T-helper 22 cell (primary cell): ENCODE measurements at places on chromosomes 7 and 10.

GRCh38 chr10:93392121-93392520 lies 90.0 kb downstream of the MYOF start:
- DNase-seq: no peak

DNA sequence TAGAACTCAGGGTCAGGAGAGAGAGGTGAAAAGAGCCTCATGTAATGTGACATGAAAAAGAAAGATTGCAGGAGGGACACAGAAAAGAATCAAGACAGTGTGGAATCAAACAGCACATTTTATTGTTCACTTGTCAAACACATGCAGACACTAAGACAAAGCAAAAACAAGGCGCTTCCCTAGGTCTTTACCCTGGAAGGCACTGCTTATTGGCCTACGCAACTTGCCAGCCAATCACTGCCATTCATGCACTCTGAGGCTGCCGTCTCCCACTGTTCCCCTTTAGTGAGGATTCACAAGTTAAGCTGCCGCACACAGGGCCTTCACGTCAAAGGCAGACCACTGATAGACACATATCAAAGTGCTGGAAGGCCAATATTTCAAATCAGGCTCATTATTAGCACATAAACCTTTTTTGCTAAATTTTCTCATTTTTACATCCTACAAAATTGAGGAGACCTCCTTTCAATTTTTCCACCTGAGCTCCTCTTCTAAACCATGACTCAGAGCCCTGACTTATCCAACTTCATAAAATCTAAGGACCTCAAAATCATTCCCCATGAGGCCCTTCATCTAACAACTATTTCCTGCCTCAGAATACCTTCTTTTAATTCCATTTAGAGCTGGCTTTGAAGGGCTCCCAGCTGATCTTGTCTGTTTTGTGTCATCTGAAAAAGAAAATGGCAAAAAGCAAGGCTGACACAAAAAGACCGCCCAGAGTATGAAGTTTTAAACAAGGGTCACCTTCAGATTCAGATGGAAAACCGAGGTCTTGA lies 149.4 kb downstream of the CHCHD3 start:
- DNase-seq: no peak

GRCh38 chr10:23516530-23516929 lies 77.7 kb downstream of the OTUD1 start:
- DNase-seq: no peak

DNA sequence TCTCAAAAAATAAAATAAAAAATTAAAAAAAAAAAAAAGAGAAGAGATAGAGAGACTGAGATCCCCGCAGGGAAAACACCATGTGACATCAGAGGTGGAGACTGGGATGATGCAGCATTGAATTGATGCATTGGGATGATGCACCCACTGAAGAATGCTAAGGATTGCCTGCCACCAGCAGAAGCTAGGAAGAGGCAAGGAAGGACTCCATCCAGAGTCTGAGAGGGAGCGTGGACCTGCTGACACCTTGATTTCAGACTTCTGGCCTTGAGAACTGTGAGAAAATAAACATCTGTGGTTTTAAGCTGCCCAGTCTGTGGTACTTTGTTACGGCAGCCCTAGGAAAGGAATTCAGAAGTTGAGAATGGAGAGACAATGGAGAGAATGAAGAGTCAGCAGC lies 89.8 kb upstream of the PRPS1L1 start:
- no peak for DNase-seq

GRCh38 chr7:8114175-8114574 lies 145.6 kb downstream of the GLCCI1 start:
- no peak for DNase-seq

DNA sequence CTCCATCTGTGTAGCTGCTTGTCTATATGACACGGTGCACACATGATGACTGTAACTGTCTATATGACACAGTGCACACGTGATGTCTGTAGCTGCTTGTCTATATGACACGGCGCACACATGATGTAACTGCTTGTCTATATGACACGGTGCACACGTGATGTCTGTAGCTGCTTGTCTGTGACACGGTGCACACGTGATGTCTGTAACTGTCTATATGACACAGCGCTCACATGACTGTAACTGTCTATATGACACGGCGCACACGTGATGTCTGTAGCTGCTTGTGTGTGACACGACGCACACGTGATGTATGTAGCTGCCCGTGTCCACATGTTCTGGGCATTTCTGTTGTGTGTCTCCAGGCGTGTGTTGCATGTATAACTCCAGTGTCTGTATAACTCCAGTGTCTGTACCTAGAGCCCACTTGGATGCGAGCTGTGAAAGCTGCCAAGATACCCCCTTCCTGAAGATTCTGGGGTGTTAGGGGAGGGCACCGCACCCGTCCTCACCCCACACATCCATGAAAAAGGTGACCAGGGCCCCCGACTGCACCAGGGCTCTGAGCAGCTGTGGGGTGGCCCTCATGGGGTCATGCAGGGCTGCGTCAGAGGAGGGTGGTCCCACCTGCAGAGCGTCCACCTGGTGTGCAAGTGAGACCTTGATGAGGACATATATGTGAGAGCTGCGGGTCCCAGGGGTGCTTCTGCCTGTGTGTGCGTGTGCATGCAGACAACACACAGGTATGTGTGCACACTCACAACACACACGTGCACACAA lies 137.9 kb downstream of the ELFN1 start:
- no peak for DNase-seq

GRCh38 chr10:129883029-129883428 lies 81.0 kb downstream of the EBF3 start:
- no peak for DNase-seq

DNA sequence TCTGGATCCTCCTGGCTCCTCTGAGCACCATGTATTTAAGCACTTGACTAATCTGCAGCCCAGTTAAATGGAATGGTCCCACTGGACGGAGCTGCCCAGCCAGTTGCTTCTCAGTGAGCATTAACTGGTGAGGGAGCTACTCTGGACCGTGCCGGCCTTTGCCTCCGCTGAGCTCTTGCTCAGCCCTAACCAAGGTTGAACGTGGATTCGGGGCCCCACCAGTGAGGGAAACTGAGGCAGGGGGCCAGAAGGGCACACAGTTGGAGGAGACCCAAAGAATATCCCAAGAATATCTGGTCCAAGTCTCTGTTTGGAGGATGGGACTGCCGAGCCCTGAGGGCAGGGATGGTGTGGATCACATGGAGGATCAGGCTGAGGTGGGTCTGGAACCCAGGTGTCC lies 13.7 kb downstream of the ADCYAP1R1 start:
- no peak for DNase-seq

GRCh38 chr10:103659674-103660363 lies 166.3 kb downstream of the NEURL1 start:
- DNase-seq: no peak

DNA sequence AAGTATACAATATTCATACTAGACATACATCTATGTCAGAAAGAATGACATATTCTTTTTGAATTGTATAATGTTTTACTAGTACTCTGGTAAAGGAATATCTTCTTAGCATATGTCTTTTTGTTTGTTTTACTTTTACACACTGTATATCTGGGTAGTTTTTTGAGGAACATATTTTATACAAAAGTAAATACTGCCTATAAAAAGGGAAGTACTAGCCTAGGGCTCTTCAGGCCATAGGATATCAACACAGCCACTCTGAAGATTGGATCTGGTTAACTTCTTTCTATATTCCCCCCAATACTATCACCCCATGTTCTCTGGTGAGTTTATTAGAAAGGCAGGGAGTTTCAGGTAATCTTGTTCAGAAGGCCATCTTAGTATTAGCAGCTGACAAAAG lies 134.6 kb downstream of the ZNF438 start:
- DNase-seq: no peak

DNA sequence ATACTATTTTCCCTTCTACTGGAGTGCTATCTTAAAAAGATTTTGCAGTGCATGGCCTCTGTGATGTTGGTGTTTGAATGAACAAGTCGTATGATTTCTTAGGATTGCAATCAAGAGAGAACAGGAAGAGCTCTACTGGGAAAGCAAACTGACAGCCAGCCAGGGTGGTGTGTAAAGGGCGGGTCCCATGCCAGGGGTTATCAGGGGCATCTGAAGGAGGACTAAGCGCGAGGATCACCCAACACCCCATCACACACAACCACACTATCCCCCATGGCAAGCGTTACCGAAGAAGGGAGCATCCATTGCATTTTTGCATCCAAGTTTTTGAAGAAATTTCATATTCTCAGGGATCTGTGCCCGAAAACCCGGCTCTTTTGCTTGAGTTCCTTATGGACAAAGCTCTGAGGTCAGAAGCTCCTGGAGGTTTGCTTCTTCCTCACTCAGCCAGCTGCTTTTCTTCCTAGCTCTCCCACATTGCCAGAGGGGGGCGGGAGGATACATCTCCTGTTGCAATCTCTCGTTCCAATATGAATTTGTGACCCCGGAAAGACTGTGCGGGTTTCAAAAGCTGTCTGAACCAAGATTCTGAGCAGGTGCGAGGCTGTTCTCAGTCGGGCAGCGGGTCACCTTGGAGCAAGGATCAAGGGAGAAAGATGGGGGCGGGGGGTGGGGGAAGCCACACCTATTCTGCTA lies 5.2 kb downstream of the NEUROD6 start:
- no peak for DNase-seq

DNA sequence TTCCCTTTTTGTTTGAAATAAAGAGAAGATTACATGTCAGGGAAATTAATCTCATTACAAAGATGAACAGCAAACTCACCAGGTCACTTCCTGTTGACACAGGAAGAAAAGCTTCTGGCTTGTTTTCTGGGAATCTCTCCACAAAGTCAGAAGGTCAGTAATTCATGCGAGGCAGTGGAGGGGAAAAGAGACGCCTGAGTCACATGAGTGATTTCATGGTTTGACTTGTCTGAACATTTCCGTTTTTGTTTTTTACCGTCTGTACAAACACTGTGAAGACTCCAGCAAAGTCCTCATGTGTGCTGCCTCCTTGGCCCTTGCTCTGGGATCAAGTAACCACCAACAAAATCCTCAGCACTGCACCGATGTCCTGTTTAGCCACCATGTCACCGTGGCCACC lies 2.5 kb upstream of the HABP2 start:
- DNase-seq: no peak

GRCh38 chr10:132354356-132355094 lies 22.5 kb downstream of the LRRC27 start:
- DNase-seq: no peak

DNA sequence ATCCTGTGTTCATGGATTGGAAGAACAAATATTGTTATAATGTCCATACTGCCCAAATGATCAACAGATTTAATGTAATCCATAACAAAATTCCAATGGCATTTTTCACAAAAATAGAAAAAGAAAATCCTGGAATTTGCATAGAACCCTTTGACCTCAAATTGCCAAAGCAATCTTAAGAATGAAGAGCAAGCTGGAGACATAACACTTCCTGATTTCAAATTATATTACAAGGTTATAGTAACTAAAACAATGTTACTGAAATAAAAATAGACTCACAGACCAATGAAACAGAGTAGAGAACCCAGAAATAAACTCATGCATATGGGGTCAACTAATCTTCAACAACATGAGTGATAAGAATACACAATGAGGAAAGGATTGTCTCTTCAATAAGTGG lies 302.5 kb downstream of the PHTF2 start:
- DNase-seq: no peak
